ENCODE measurements at places on chromosomes 4 and X.

- no peak for DNase-seq
Observed at GRCh38 chrX:97692575-97692974, 808.9 kb downstream of the RPA4 start.

- no peak for DNase-seq
Observed at GRCh38 chrX:135421932-135422809, at the start of gene SMIM10L2A. Gene SMIM10L2A (plus strand): TSS chrX:135421944. CDS start chrX:135422132, 188 bp downstream.

DNA sequence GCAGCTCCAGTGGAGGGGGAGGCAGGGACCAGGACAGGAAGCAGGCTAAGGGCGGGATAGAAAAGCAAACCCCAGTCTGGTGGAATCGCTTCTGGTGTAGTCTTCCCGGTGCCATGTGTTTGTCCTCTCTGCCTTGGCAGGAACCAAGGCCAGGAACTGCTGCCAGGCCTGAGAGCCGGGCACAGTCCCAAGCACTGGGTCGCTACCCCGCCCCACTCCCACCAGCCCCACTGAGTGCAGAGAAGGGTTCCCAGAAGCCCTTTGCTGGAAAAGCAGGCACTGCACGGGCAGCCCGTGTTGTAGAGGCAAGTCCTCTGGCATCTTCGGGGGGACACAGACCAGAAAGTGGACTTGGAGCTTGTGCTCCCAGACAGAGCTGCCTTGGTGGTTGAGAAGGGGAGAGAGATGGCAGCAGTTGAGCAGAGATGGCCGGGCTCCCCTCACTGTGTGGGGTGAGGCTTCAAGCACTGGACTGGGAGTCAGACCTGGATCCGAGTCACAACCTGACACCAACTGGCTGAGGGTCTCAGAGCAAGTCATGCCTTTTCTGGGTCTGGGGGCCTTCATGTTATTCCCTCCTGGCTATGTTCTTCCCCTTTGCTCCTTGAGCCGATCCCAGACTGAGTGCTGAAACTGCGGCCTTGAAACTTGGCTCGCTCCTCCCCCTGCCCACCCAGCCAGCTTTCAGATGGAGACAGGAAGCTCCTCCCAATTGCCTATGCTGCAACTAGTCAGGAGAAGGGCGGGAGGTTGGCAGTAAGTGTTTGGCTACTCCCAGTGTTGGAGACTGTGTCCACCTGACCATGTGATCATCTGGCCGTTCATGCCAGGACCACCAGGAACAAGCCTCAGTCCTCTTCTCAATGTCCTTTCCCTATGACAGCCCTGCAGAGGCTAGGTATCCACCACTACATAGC lies 59.7 kb upstream of the MTM1 start:
- DNase-seq = no peak

GRCh38 chrX:154028502-154029184 lies 8.9 kb upstream of the IRAK1 start:
- DNase-seq = no peak

GRCh38 chr4:58491620-58492019 lies 1381.4 kb upstream of the IGFBP7 start:
- no peak for DNase-seq

- no peak for DNase-seq
Observed at GRCh38 chr4:105389167-105389566, 84.7 kb downstream of the PPA2 start.

GRCh38 chr4:184961660-184962059 lies 56.6 kb upstream of the HELT start:
- DNase-seq = no peak

GRCh38 chrX:129843209-129843458 lies 552 bp downstream of the ZDHHC9 start:
- DNase-seq = no peak

GRCh38 chrX:39759526-39760224 lies 338.1 kb downstream of the BCOR start:
- DNase-seq = no peak

GRCh38 chr4:47469951-47470350 lies 6.4 kb upstream of the COMMD8 start:
- DNase-seq = no peak

- DNase-seq = no peak
Observed at GRCh38 chr4:89312066-89312465, 4.5 kb upstream of the GPRIN3 start.

DNA sequence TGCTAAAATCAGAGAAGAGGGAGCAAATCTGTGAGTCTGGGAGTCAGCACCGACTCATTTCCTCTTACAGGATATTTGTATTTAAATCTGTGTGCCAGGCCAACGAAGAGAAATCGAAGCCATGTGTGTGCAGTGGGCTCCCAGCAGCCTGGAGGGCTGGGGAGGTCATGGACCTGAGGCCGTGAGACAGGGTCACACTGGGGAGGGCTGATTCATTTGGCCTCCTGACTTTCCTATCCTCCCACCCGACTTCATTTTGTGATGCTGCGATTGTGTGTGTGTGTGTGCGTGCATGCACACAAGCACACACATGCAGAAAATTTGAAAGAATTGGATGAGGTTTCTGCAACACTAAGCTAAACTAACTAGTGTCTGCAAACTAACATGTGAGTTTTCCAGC lies 48.7 kb upstream of the STX18 start:
- no peak for DNase-seq

- no peak for DNase-seq
Observed at GRCh38 chrX:149010013-149010852, 494.9 kb downstream of the IDS start.

DNA sequence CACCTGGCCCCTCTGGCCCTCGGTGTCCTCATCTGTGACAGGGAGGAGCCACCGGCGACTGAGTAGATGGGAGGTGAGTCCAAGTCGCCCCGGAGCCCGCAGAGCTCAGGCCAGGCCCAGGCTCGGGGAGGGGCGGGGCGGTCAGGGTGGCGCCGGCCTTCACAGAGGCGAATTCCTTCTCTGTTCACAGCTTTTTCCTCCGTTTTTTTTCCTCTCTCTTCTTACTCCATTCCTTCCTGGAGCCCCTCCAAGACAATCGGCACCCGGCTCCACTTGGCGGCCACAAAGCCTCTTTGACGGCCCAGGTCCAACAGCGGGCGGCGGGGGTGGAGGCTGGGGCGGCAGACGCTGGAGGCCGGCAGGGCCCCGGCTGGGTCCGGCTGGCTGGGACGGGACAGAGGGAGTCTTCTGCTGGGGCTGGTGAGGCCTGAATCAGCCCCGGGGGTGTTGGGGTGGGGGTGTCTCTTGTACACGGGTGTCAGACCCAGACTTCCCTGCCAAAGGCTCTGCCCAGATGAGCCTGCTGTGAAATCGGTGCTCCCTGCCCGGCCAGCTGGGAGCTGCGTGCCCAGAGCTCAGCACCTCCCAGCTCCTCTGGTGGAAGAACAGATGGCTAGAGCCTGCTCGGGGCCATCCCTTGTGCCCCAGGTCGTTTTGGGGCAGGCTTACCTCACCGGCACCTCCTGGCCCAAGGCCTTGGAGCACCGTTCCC lies 22.6 kb downstream of the FGFRL1 start:
- DNase-seq = no peak

GRCh38 chr4:169756971-169757574 lies 671 bp downstream of the HPF1 start:
- DNase-seq = no peak

GRCh38 chr4:142236268-142236667 lies 599.9 kb downstream of the IL15 start:
- DNase-seq = no peak

- DNase-seq = no peak
Observed at GRCh38 chrX:116111934-116112595, 58.5 kb upstream of the AGTR2 start.

DNA sequence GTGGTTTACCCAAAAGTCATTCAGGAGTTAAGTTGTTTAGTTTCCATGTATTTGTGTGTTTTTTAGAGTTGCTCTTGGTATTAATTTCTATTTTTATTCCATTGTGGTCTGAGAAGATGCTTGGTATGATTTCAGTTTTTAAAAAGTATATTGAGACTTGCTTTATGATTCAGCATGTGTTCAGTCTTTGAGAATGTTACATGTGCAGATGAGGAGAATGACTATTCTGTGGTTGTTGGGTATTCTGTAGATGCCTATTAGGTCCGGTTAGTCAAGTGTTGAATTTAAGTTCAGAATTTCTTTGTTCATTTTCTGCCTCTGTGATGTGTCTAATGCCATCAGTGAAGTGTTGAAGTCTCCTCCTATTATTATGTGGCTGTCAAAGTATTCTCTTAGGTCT lies 249.4 kb downstream of the ARHGAP10 start:
- no peak for DNase-seq

DNA sequence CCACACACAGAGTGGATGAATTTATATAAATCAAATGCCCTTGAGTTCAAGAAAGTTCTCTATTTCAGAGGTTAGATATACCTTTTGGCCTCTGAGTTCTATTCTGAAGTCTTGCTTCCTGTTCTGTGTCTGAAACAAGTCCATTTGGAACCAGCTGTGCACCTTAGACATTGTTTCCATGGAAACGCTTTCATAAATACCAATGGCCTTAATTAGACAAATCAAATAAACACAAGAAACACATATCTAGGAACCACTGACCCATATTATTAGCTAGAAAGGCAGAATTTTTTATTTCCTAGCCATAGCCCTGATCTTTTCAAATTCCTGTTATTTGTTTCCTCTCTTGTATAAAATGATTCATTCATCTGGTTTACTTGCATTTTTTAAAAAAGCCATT lies 8.4 kb upstream of the C4orf54 start:
- DNase-seq = no peak

GRCh38 chr4:794900-795725 lies 30.8 kb downstream of the CPLX1 start:
- no peak for DNase-seq

DNA sequence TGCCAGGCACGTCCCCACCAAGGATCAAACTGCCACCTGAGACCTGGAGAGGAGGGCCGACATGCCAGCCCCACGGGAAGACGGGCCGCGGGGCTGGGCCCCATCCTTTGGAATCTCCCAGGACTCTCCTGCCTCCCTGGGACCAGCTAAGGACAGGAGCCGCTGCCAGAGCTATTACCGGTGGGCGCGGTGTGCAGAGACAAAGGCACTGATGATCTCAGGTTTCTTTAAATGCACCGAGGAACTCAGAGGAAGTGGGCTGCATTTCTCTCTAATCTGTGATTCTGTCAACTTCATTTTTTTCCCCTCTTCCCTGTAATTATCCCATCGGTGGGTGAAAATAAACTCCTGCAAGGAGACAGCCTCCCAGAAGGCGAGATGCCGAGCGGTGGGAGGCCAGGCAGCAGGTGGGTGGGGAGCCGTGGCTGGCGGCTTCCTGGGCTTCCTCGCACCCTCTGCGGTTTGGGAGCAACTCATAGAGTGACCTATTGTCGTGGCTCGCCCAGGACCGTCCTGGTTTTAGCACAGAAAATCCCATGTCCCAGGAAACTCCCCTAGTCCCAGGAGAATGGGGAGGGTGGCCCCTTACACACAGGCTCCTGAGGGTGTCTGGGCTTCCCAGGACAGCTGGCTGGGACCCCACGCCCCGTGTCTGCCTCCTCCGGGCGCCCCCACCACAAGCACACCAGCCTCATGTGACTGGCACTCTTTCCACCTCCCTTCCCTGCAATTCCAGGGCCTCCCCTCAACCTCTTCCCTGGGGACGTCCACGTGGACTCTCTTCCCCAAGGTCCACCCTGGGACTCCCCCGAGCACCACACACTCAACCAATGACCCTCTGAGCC lies 62.3 kb upstream of the ADRA2C start:
- DNase-seq = no peak

GRCh38 chr4:95061220-95061619 lies 303.5 kb downstream of the BMPR1B start:
- no peak for DNase-seq

DNA sequence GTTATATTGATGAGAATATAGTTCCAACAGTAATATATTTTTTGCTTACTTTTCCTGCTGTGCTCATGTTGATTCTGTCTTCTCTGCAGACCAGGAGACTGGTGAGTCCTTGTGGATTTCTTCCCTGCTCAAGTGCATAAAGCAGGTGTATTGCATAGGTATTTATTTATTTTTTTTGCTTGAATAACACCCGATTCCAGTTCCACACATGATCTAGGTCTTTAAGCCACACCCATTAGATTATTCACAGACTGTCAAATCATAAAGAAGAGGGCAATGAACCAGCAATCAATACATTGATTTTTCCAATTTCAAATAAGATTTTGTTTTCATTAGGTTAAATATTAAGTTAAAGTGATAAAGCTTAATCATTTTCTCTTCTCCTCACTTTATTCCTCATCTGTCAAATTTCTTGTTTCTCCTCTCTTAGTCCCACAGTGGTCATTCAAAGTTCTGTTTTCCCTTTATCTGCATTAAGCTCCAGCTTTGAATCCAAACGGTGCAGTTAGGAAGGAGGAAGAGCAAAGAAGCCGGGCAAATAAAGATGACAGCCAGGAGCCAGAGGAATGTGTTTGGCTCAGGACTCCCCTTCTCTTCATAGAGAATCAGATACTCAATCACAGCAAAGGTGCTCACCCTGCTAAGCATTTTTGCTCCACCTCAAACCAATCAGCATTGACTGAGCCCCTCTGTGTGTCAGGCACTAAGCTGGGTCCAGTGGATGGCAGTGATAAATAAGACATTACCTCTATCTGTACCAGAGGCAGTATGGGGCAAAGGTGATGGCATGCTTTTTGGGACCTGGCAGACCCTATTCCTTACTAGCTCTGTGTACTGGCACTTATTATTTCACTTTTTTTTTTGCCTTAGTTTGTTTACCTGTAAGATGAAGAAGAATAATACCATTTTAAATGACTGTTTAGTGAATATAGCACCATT lies at the start of gene ADH1A:
ADH1A (minus strand) TSS at position 138 of the 939 bp plus-strand sequence; CDS start at position 67, 71 bp downstream.
- DNase-seq = no peak

GRCh38 chrX:17375367-17375636 lies 302 bp downstream of the NHS start:
- no peak for DNase-seq
